Islet precursor cell (in vitro differentiated cells): ENCODE measurements at places on chromosomes 6 and 20.

DNA sequence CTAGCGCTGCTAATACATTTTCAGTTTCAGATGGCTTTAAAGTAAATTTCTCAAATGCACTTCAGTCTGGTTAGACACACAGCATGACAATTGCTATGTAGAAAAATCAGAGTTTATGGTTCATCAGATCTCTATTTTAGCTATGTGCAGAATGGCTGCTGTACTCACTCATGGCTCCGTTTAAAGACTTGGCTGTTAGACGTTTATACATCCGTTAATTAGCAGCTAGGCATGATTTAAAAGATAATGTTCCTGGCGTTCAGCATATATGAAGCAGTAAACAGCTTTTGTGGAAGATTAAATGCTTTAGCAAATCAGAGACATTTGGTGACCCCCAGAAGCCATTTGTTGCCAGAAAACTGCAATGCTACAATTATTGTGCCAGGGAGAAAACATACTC is 350.0 kb upstream of the MANEA start:
- DNase-seq: no peak

GRCh38 chr6:118746145-118746824 is 94.9 kb upstream of the CEP85L start:
- no peak for DNase-seq

DNA sequence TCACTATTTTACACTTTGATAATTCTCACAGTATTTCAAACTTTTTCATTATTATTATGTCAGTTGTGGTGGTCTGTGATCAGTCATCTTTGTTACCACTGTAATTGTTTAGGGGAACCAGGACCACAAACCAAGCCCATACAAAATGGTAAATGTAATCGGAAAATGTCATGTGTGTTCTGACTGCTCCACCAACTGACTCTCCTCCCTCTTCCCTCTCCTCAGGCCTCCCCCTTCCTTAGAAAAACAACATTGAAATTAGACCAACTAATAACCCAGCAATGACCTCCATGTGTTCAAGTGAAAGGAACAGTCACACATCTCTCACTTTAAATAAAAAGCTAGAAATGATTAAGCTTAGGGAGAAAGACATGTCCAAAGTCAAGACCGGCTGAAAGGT is 63.8 kb downstream of the GMDS start:
- DNase-seq: no peak

DNA sequence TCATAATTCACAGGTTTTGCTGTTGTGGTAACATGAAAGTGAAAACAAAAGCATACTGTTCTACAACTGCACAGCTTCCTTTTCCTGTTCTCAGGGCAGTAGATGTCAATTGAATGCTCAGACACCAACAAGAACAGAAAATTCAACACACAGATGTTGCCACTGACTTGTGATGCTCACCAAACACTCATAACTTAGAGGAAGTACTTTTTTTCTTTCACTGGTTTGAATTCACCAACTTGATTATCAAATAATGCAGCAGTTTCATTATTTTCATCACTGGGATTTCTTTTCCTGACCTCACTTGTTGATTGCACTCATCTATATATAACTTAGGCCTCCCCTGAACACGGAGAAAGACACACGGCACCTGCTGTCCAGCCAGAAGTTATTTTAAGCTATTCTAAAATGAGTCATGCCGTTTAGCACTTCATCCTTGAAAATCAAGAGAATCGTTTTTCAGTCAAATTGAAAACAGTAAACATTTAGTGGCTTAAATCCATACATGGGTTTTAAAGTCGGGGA is 949 bp downstream of the TXLNB start:
- no peak for DNase-seq

DNA sequence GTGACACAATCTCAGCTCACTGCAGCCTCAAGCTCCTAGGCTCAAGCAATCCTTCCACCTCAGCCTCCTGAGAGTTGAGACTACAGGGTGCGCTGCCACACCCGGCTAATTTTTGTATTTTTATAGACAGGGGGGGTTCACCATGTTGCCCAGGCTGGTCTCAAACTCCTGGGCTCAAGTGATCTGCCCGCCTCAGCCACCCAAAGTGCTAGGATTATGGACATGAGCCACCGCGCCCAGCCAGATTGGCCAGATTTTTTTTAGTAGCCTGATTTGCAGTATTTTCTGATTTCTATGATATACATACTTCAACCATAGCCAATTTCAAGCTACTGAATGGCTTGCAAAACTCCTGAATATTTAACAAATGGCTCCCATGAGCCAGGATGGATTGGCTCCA is 21.4 kb upstream of the DLGAP4 start:
- DNase-seq: no peak

DNA sequence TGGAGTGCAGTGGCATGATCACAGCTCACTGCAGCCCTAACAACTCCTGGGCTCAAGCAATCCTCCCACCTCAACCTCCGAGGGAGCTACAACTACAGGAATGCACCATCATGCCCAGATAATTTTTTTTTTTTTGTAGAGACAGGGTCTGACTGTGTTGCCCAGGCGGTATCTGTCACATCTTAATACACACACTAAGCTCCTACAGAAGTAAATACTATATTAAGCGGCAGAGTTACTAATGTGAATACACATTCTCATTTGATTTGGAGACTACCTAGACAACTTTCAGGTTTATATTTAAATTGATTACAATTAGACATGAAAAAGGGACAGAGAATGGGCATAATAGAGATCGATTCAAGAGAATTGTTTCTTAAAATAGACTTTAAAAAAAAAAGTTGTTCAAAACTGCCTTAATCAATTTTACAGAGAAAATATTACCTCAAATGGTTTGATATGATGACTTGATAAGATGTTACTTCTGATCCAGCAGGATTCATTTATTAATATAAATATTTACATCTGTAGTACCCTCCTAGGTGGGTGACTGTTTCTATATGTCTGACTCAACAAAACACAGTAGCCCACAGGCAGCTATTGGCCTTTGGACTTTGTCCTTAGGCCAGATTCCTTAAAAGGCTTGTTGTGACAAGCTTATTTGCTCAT is 7.1 kb upstream of the LOC128125822 start:
- no peak for DNase-seq
